ENCODE measurements at places on chromosomes 16 and 17.

DNA sequence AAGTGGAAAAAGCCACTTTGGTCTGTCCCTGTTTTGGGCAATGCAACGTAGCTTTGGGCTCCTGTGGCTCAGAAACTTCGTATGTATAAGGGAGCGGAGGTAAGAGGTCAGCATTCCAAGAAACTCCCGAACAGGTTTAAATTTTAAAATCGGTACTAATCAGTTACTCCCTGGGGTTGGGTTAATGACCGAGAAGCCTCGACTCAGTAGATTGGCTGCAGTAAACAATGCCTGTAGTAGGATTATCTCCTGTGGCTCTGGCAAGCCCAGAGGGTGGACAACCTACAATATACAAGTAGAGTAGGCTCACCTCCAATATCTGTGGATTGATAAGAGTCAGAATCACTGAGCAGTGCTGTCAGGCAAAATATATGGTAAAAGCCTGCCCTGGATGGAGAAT lies 1.6 kb upstream of the GNA13 start:
- no peak for DNase-seq

GRCh38 chr17:4712526-4712925 lies 2.1 kb downstream of the ARRB2 start:
- DNase-seq: no peak

GRCh38 chr17:65559804-65560627 lies 1.4 kb downstream of the AXIN2 start:
- DNase-seq: no peak

GRCh38 chr16:24035127-24035842 lies 199.5 kb downstream of the PRKCB start:
- DNase-seq: no peak

- DNase-seq: no peak
Observed at GRCh38 chr17:18041776-18042175, 2.6 kb downstream of the GID4 start.

DNA sequence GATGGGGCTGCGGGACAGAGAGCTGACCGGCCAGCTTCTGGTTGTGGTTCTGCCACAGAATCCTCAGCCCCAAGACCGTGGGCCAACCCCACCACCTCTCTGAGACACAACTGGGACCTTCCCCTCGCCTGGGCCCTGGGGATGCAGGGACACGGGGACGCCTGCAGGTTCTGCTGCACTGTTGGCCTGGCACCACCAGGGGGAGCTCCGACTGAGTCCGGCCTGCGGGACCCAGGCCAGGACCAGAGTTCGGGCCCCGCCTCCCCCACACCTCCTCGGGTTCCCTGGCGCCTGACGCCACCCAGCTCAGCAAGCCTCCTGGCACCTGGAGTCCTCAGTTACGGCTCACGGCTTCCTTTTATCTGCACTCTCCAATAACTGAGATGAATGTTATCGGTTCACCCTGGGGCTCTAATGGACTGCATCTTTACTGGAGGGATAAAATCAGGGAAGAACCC lies 27.3 kb downstream of the TBC1D16 start:
- peak; percentile 45 for DNase-seq

GRCh38 chr16:10937068-10937859 lies 5.0 kb downstream of the DEXI start:
- DNase-seq: no peak

DNA sequence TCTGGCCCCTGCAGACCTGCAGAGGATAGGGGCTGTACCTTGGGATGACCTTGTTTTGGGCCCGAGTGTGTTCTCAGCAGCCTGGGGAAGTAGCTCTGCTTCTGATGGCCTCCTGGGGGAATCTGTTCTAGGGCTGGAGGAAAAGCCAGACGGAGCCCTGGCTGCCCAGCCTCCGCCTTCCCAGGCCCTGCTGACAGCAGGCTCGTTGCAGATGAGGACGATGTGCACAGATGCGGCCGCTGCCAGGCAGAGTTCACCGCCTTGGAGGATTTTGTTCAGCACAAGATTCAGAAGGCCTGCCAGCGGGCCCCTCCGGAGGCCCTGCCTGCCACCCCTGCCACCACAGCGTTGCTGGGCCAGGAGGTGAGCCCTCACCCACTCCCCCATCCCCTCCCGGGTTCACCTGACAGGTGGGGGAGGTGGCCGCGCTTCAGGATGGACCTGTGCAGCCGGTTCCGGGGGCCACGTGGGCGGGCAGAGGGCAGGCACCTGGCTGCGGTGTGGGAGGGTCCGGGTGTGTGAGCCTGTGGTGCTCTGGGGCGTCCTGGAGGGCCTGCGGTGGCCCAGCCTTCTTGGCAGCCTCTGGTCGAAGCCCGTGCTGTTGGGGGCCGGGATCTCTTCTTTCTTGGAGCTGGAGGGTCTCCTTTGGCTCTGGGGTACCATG lies 4.9 kb downstream of the E4F1 start:
- DNase-seq: no peak

DNA sequence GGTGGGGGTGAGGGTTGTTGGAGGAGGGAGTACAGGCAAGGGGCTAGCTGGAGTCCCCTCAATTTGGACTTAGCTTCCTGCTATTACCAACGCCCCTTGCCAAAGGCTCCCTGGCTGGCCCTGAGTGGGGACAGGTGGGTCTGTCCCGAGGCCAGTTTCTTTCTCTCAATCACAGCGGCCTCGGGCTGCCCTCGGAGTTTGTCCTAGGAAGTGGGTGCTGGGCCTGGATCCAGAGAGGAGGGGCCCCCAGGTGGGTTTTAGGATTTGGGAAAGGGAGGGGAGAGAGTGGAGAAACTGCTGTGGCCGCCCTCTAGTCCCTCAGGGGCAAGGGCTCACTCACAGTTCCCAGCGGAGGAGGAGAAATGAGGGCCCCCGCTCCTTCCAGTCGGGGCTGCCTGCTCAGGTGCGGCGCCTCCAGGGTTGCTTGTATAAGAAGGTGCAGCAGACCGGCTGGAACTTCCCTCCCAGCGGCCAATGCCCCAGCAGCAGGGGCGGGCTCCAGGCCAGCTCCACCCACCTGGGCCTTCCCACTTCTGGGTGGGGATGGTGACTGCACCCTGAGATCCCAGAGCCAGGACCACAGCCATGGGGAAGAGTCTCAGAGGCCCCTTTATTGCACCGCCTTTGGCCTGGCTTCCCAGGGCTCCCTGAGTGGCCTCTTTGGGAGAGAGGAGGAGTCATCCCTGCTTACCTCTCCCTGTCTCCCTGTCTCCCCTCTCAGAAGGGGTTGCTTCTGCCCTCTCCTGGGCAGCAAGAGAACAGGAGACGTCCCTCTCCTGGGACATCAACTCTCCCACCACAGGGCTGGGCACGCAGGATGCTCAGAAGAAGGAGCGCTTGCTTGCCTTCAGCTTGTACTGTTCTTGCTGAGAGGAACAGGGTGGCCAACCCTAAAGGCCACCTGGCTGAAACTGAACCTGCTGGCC lies 112.0 kb upstream of the SMURF2 start:
- peak; percentile 1 for DNase-seq

GRCh38 chr16:70298988-70299938 lies at the start of gene DDX19B:
DDX19B (plus strand) TSS chr16:70299186; CDS start chr16:70299298, 112 bp downstream.
- DNase-seq: peak; percentile 11

DNA sequence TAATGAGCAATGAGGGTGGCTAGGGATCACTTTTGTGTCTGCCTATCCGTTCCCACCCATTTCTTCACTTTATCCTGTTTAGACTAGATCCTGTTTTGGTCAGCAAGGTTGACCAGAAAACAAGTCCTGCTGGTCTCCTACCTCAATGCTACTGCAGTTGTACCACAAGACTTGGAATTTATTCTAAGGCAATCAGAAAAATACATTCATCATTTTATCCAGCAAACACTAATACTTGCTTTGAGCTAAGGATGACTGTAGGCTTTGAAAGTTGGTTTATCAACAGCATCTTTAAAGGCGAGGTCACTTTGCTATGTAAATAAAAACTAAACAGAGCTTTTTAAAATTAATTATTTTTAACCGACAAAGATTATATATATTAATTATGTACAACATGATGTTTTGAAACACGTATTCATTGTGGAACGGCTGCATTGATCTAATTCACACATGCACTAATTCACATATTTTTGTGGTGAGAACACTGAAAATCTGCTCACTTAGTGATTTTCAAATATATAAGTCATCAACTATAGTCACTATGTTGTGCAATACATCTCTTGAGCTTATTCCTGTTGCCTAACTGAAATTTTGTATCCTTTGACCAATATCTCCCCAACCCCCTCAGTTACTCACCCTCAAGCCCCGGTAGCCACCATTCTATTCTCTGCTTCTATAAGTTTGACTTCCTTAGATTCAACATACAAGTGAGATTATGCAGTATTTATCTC lies 125.9 kb upstream of the HS3ST3A1 start:
- DNase-seq: no peak

DNA sequence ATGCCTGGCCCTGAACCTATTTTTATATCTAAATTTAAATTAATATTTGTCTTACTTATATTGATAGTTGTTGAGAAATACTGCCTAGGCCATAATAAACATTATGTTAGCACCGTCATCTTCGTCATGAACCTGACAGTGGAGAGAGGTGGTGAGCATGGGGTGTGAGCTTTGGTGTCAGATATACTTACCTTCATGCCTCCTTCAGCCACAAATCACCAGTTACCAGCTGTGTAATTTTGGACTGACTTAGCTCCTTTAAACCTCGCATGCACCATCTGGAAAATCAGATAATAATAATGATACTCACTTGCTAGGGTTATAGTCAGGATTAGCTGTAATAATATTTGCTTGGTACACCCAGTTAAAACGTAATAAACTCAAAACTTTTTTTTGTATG lies 35.0 kb downstream of the SNX29 start:
- no peak for DNase-seq

DNA sequence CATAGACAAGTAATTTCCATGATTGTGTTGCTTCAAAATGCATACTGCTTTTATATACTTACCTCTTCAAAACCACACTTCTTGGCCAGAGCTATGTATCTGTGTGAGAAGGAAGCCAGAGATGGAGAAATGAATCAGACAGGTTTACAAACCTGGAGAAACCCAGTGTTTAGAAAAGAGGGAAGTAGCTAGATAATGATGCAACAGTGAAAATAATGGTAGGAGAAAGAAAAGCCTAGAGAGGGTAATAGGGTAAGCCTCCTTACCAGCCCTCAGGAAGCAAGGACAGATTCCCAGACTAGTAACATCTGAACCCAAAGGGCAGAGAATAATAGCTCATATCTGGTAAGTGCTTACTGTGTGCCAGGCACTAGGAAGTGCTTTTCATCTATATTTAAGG lies 250.3 kb upstream of the CDH11 start:
- DNase-seq: no peak

- no peak for DNase-seq
Observed at GRCh38 chr17:38698760-38699159, 6.3 kb upstream of the MLLT6 start.
